ENCODE measurements at places on chromosomes 3 and 15. TPM values are rescaled to one million over a fixed set of nuclear protein-coding genes. Genes with fewer than 3 reads are reported as not detected.

GOLGA6B gene
- total RNA-seq, result under 0.01 TPM

ATP13A5 gene
- not detected for total RNA-seq

RBPMS2 gene
- total RNA-seq, result not detected

RTP4 gene
- total RNA-seq, result 3.0 TPM

BOC gene
- total RNA-seq, result 3.5 TPM

All from bronchial smooth muscle cell (primary cell).